GM13976 (cell line): ENCODE measurements at places on chromosomes 7 and 10.

DNA sequence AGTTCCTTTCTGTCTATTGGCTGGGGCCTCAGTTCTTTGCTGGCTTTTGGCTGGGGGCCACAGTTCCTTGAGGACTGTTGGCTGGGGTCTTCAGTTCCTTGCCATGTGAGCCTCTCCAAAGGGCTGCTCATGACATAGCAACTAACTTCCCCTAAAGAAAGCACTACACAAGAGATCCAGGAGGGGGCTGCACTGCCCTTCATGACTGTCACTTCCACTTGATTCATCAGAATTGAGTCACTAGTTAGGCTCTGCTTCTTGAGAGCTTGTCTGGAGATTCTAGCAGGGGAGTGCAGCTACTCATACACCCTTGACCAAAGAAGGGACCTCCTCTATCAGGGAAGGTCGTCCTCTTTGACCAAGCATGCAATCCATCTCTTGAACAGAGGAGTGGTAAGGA is 38.0 kb upstream of the MKX start:
- DNase-seq, result no peak

DNA sequence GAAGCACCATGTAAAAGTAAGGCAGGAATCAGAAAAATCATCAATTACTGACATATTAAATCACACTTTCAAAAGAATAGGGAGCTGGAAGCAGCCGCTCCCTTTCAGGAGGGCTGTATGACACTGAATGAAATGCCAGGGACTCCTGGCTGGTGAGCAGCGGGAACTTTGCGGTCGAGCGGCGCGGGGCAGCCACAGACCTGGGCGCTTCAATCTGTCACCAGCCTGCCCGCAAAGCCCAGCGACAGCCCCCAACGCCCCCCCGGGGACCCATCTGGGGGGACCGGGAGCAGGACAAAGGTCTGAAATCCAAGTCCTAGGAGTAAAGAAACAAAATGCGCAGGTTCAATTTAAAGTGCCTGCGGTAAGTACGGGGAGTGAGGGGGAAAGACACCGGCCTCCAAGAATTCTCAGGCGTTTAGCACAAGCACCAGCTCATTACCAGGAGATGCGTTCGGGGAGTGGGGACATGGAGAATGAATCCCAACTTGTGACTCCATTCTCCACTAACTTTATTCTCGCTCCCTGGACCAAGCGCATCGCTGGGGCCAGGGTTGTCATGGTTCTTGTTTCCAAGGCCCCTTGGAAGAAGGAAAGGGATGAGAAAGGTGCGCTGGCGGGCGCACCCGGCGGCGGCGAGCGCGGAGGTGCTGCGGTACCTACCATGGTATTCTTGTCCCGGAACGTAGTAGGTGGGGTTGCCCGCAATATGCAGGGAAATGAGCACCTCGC is 824 bp downstream of the RELN start:
- DNase-seq, result peak; percentile 17

DNA sequence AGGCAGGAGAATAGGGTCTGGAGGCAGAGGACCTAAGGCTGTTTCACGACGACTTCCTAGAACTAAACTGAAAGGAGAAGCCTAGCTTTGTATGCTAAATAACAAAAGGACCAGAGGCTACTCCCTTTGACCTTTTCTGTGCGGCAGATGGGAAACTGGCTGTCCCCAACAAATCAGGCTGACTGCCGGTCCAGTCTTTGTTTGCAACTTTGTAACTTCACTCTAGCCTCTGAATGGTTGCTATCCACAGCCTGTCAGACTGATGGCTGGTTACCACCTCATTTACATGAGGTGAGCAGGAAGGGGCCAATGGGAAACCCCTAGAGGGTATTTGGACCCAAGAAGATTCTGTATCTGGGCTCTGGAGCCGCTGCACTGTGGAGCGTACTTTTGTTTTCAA is 132.6 kb upstream of the SHH start:
- no peak for DNase-seq

DNA sequence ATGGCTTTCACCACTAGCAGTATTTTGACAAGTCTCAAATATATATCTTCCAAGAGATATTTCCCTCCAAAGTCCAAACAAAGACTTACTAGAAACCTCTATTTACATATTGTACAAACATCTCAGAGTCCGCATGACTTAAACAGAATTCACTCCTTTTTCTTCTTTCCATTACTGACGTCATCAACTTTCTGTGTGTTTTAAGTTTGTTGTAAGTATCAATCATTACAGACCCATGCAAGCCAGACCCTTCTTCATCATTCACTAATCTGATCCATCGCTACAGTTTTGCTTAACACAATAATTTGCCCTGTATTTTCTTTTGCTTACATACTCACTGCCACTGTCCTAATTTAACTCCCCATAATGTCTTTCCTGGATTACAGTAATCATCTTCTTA is 51.9 kb downstream of the SEMA3A start:
- DNase-seq, result no peak

GRCh38 chr7:5322621-5323410 is 40.1 kb downstream of the SLC29A4 start:
- DNase-seq, result no peak

DNA sequence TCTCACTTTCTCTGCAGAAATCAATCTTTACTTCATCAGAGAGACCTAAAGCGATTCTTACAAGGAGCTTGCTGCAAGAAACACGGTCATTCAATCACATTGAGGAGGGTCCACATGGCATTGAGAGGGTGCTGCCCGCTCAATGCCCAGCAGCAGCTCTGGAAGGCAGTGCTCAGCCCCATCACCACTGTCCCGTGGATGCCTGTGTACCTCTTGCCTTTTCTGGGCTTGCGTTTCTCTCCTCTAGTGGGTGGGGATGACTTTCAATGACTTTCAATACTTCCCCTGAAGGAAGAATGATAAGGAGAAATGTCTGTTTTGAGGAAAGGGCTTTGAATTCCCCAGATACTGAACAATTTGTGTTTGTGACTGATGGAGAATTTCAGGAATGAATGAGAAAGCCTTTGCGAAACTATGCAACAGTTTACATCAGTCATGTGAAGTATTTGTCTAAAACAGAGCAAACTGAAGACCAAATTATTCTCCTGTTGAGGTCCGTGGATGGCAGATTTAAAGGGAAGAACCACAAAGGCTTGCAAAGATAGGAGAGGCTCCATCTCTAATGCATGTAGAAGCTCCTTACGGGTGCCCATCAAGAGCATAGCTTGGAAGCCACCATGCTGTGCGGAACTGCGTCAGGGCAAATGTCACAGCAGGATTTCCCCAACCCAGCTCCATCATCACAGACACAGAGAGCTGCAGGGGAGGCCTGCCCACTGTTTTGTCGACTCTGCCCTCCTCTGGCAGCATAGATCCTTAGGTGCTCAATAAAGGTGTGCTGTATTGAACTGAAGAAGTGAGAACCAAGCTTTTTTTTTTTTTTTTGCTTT is 6.6 kb upstream of the ZNF22 start:
- no peak for DNase-seq

DNA sequence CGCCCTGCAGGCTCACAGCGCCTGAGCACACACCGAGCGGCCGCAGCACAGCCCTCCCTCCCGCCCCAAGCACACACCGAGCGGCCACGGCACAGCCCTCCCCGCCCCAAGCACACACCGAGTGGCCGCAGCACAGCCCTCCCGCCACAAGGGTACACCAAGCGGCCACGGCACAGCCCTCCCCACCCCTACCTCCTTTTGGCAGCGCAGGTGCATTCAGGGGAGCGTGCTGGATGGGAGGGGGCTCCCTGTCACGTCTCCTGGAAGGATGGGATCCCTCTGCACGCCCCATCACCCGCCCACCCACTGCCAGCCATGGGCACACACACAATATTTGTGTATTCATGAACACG is 482.6 kb downstream of the DNAJB6 start:
- no peak for DNase-seq

DNA sequence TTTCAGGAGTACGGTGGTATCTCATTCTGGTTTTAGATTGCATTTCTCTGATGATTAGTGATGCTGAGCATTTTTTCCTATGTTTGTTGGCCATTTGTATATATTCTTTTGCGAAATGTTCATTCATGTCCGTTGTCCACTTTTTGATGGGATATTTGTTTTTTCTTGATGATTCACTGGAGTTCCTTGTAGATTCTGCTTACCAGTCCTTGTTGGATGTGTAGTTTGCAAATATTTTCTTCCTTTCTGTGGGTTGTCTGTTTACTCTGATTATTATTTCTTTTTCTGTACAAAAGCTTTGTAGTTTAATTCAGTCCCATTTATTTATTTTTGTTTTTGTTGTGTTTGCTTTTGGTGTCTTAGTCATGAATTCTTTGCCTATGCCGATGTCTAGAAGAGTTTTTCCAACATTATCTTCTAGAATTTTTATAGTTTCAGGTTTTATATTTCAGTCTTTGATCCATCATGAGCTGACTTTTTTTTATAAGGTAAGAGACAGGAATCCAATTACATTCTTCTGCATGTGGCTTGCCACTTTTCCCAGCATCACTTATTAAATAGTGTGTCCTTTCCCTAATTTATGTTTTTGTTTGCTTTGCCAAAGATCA is 320.5 kb downstream of the MAGI2 start:
- no peak for DNase-seq

DNA sequence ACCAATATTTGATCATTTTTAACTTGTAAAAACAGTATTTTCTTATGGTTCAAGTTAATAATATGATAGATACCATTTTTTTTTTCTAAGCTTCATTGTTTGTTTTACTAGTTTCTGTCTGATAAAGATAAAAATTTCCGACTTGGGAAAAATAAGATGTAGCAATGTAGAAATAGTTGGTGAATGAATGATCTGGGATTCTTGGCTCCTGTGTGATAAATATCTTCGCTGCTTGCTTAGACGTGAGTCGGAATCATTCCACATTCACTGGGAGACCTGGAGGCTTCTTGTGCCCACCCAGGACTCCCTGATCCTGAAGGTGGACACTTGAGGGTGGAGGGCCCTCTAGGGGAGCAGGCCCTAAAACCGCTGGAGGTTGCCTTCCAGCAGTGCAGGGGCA is 47.9 kb downstream of the EXOC4 start:
- no peak for DNase-seq
